ENCODE measurements at places on chromosomes 12 and 14.

- DNase-seq, result no peak
Observed at GRCh38 chr12:102528111-102528510, 47.7 kb upstream of the IGF1 start.

GRCh38 chr12:68450947-68451260 lies 118.7 kb upstream of the MDM1 start:
- no peak for DNase-seq

- DNase-seq, result no peak
Observed at GRCh38 chr14:91330096-91330696, 85.7 kb upstream of the GPR68 start.

DNA sequence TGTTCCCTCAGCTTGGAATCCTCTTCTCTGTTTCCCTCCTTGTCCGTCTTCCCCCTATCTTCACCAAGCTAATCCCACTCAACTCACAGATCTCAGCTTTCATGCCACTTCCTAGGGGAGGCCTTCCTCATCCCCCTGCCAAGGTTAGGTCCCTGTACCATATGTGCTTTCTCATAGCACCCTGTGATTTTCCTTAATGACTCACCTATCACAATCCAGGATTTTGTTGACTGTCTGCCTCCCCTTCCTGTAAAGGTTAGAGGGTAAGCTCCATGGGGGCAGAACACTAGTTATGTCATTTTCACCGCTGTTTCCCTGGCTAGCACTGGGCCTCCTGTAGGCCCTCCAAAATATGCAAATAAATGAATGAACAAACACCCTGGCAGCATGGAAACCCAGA lies 57.6 kb downstream of the CRADD start:
- no peak for DNase-seq

- no peak for DNase-seq
Observed at GRCh38 chr12:71945121-71945520, 6.5 kb downstream of the TPH2 start.

DNA sequence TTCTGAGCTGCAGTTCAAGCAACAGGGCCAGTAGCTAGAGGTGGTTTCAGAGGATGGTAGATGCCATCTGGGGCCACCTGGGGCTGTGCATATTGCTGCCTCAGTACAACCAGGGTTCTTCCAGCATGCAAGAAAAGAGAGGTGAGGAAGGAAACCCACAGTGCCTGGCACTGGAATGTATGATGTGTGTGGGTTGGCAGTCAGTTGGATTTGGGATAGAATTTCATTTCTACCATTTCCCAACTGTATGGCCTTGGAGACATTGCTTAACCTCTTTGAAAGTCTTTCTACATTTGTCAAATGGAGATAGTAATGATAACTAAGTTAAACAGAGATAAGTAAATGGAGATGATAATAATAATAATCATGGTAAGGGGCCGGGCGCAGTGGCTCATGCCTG lies 10.2 kb upstream of the LRRC10 start:
- no peak for DNase-seq

Measured in AG04450 (cell line).